M059J (cell line): ENCODE measurements at places on chromosomes 7 and 10. TPM values are rescaled to one million over a fixed set of nuclear protein-coding genes. Genes with fewer than 3 reads are reported as not detected.

- DNase-seq, result no peak
These were observed 58.4 kb downstream of the BUB3 start for GRCh38 chr10:123212640-123213039.

DNA sequence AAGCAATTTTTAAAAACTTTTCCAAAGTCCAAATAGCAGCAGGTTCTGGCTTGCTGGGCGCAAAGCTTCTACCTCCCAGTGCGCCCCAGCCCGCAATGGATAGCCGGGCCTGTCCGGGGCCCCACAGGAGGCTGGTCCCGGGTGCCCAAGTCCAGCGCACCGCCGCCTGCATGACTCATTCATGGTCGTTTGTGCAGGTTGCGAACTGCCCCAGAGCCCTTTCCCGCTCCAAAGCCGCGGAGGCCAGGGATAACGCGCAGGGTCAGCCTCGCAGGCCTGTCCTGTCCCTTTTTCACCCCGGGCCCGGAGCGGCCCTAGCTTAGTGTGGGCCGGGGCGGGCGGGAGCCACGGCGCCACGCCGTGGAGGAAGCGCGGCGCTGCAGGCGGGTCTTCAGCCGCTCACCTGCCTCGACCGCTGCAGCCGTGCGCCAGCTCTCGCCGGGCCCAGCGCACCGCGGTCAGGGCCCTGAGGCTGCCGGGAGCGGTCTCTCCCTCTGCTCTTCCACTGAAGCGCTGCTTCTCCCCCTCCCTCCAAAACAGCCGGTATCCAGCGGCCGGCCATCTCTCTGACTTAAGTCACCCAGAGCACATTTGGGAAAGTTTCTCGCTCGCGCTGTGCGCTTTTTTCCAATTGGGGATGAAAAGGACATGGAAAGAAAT lies 1.7 kb upstream of the EGR2 start:
- peak; percentile 80 for DNase-seq

DNA sequence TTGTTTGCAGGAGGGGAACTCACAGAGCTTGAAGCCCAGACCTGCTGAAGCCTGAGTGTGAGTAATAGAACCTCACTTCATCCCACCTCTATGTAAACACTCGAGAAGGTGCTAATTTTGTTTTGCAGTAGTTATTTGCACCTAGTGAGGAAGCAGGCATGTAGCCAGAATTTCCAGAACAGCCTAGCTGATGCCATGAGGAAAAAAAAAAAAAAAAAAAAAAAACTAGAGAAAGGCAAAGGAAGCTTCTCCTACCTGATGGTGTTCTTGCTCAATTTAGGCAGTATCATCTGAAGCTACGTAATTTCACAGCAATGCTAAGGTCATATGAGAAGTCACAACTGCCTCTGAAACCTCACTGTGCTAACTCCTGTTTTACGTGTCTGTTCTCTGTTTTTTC lies 13.6 kb upstream of the GPR37 start:
- no peak for DNase-seq

DNA sequence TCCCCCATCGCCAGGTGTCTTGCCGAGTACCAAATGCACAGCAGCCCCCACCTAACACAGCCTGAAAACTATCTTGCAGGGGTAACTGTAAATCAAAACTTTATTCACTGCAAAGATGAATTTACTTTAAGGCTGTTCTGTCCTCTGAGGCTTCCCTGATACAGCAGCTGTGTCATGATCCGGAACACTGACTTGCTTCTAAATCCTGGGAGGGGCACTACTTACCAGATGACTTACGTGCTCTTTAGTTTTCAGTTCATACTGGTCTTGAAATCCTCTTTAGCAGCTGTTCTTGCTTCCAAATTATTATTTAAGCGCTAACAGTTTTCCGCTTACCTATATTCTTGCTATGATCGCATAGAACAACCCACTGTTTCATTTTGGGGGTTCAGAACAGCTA lies 4.9 kb downstream of the DYNC1I1 start:
- no peak for DNase-seq

DNA sequence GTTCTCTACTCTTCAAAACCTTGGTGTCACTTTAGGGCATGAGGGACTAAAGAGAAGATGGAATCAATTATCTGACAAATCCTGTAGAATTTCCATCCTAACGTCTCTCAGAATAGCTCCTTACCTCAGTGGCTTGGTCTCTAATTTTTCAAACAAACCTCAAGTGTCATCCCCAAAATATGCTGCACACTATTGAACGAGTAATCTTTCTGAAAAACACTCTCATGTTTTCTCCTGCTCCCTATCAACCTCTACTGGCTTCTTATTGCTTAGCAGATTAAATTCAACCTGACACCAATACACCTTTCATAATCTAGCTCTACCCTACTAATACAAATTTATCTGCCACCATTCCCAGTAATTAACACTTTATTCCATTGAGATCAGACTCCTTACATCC lies 8.5 kb downstream of the CNOT4 start:
- DNase-seq, result peak; percentile 11

DNA sequence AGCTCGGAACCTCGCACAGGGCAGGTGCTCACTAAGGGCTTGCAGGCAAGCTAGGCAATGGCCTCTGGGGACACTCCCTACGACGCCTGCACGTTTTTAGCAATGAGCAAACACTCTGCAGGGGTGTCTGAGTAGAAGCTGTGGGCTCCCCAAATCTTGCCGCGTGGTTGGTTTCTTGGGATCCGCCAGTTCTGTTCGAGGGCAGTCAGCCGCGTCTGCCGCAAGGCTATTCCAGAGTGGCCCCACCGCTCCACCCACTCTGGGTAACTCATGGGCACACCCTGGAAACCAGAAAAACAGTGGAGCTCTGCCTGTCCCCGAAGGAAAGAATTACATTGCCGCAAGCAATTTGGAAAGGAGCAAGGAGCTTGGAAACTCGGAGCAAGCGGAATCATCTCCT lies 189.3 kb upstream of the LYZL2 start:
- no peak for DNase-seq

GRCh38 chr7:92678291-92678920 lies 88.2 kb upstream of the FAM133B start:
- no peak for DNase-seq

GRCh38 chr7:142864980-142865747 lies 10.3 kb downstream of the EPHB6 start:
- no peak for DNase-seq

DNA sequence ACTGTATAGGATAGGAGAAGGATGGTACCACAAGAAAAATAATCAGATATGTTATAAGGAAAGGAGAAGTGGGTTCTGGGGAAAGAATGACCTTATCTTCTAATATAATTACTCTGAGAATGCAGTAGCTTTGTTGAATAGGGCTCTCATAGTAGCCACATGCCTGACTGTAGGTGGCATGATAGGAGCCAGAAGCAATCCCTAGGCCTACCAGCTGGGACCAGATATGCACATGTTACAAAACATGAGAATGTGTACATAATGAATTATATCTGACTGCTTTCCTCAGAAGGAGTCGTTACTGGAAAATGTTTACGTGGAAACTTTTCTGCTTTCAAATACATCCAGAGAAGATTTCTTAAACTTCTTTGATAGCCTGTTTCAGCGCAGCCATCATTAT lies 53.2 kb upstream of the FAM3C start:
- DNase-seq, result no peak

- DNase-seq, result no peak
These were observed 3.2 kb upstream of the ASCC1 start for GRCh38 chr10:72219235-72219814.

DNA sequence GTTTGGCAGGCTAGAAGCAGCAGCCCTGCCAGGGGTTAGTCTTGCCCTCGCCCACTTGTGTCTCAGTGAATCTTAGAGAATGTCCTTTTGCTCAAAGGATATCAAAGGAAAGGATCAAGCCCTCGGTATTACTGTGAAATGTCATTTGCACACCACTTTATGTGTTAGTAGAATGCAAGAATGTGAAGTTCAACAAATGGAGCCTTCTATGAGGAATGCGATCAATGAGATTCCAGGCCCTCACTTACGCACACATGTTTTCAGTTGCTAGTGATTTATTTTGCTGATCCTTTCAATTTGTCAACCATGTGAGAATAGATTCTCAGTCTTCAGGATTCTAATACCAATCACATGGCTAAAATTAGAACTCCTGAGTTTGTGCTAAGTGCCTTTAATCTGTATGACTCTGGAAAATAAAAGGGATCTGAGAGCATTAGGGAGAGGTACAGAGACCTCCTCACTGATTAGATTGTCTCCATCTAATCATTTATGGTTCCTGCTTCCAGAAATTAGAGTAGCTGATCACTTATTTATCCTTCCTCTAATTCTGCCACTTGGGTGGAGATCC lies 123.0 kb upstream of the SP4 start:
- DNase-seq, result no peak

GRCh38 chr7:137297551-137298463 lies 45.7 kb downstream of the PTN start:
- no peak for DNase-seq

- DNase-seq, result peak; percentile 78
These were observed 89.1 kb downstream of the CDK6 start for GRCh38 chr7:92747041-92747835.

DNA sequence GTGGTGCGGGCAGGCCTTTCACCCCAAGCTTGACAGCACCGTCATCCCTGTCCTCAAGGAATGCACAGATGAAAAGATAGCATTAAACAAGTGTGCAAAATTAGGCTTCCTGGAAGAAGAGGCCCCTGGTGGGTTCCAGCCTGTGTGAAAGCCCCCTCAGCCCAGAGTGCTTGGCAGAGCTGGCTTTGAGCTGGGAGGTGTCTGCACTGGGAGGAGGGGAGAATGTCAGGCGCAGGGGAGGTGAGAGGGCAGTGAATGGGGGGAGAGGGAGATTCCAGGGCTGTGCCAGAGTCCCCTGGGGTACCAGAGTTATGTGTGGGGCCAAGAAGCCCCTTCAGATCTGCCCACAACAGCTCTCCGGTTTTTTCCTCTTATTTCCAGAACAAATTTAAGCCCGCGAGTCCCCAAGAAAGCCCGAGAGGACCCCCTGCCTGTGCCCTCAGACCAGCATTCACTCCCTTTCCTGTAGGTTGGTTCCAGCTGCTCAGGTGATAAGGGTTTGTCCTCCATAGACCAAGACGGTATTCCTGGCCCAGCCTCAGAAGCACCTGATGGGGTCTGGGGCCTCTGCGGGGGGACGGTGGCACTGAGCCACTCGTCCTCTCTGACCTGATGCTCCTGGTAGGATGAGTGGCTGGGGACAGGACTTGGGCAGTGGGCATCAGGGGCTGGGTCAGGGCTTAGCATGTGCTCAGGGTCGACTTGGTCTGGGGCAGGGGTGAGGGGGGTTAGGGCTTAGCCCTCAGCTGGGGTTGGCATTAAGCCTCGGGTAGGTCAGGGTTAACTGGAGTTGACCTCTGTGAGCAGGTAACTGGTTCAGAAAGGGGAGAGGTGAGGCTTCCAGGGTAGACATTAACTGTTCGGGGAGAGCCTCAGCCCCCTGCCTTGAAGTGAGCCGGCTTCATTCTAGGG lies 43.4 kb downstream of the ADCYAP1R1 start:
- DNase-seq, result no peak

DNA sequence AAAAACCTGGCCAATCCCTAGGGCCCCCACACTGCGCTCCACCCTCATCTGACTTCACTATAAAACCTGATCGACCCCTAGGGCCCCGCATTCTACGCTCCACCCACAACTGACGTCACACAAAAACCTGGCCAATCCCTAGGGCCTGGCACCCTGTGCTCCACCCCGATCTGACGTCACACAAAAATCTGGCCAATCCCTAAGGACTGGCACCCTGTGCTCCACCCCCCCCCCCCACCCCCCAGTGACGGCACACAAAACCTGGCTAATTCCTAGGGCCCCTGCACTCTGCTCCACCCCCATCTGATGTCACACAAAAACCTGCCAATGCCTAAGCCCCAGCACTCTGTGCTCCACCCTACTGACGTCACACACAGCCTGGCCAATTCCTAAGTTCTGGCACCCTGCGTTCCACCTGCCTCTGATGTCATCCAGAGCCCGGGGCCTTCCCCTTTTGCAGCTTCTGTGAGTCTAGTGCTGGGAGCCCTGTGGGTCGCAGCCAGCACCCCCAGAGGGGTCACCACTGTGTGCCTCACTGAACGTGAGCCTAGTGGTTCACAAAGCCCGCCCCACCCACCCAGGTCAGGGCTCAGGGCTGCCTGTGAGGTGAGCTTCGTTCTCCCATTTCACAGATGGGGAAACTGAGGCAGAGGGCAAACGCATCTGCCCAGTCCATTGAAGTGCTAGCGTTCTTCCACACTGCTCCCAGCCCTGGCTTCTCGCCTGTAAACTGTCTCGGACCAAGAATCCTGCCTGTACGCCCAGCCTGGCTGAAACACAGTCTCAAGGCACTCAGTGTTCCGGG lies 40.6 kb downstream of the MICALL2 start:
- peak; percentile 51 for DNase-seq

DNA sequence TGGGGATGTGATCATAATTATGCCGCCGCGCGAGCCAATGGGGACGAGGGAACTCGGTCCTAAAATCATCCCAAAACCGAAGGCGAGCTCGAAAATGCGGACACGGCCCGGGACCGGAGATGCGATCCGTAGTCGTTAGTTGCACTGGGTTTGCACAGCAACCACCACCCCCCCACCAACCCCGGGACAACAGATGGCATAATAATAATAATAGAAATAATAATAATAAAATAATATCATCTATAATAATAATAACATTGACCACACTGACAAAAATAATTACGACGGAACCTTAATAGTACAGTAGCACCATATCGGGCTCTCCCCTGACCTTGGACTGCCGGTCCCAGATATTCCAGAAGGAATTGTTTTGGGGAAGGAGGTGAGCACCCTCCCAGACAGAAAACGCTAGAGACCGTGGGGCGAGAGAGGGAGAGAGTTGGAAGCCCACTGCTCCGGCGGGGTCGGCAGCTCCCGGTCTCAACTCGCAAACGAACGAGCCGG lies 1.1 kb upstream of the EMX2 start:
- DNase-seq, result peak; percentile 22

DNA sequence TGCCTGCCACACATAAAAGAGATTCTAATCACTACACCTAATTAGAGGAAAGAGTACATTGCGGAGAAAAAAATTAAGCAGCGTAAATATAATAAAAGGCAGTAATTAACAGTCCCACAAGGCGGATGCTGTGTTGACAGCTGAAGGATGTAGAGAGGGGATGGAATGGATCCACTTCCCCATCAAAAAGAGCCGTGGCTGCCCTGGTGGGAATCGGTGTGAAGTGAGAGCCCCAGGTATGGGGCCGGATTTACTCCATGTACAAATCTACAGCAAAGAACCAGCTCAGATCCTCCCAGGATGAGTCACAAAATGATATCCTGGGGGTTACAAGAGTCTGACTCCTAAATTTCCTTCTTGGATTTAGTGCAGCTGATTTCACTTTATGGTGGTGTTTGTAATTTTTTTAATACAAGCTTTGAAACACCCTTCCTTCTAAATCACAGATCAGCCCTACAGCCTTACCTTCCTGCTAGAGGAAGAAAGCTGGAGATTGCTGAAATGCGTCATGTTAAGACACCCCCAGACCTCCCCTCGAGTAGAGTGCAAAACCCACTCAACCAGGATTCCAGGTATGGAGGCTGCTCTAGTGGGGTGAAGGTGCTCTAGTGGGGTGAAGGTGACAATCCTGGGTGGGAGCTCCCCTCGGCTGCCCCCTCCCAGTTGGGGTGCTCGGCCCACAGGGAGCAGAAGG lies 398.4 kb downstream of the PLXNA4 start:
- DNase-seq, result peak; percentile 16

Gene NPC1L1
- not detected in 2 replicates for total RNA-seq

Gene TRIM74
- total RNA-seq, result not detected in 2 replicates

Gene GPR37
- 3.8 and 6.2 TPM in 2 replicates for total RNA-seq

Gene MRLN
- total RNA-seq, result not detected in 2 replicates
